ENCODE measurements at places on chromosomes 6 and 20.

GRCh38 chr20:4509825-4510522 lies 211.7 kb upstream of the PRND start:
- no peak for DNase-seq

- DNase-seq = no peak
Observed at GRCh38 chr6:135281227-135281626, 100.1 kb downstream of the MYB start.

DNA sequence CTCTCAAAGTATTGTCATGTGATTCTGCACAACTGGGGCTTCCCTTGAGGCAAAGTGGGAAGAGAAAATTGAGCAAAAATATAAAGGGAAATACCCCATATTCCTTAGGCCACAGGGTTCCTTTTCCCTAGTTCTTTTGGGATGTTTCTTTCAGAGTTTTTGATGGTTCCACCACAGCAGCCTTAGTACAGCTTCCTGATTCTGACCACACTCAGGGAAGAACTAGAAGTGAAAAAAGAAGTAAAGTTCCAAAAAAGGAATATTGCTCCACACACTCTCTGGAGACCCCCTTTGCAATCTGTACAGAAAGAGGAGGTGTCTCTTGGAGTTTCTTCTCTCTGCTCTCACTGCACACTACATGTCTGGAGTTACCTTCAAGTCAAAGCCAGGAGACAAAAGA lies 27.9 kb upstream of the HLA-DQA2 start:
- no peak for DNase-seq

DNA sequence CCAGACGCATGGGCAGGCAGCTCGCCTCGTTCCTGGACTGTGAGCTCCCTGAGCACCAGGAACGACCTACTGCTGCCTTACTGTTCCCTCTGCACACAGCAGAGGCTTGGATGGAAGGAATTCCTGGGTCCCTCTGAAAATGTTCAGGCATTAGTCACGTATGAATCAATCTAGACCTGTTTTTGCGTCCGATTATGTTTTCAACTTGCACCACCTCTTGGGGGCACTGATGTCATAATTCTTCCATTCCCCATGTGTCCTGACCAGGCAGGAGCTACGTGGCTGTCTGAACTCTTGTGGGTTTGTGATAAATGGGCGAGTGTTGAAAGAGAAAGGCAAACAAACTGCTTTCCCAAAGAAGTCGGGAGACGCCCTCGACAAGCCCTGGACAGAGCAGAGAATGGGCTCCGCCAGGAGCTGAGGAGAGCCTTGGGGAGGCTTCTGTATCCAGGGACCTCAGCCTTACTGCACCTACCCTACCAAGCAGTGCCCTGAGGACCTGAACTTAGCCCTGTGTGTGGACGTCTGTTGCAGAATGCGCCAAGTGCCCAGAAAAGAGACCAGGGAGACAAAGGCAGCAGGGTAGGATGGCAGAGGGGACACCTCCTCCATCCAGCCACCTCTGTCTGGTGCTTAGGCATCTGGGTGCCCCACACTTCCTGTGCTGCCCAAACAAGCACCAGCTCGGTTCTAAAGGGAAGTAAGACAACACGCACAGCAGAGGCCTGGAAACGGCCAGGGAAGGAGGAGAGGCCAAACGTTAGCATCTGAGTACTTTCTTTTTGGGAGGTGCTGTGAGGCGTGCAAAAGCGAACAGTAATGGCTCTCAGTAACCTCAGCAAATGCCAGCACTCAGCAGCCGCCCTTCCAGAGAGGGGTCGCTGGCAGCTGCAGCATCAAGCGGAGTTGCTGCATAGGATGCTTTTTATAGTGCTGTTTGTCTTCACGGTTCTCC lies 124.2 kb downstream of the LY86 start:
- DNase-seq = no peak

DNA sequence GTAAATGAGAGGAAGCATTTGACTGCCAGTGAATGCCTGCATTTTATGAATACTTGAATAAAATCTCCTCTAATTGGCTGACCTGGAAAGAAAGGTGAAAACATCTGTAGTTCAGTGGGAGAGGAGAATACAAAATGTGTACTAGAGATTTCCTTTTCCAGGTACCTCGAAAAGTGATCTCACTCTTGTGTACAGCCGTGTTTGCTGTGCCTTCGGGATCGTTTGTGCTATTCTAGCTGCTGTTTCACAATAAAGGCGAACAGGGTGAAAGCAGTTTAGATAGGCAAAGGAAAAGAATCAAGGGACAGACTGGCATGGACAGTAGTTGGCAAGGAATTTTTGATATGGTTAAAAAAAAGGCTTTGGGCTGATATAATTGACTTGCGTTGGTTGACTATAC lies 112.3 kb downstream of the ARID1B start:
- DNase-seq = no peak

GRCh38 chr6:44074439-44074812 lies 52.8 kb downstream of the MRPL14 start:
- DNase-seq = peak; percentile 60

GRCh38 chr6:71402096-71402495 lies 113.5 kb downstream of the OGFRL1 start:
- DNase-seq = no peak

DNA sequence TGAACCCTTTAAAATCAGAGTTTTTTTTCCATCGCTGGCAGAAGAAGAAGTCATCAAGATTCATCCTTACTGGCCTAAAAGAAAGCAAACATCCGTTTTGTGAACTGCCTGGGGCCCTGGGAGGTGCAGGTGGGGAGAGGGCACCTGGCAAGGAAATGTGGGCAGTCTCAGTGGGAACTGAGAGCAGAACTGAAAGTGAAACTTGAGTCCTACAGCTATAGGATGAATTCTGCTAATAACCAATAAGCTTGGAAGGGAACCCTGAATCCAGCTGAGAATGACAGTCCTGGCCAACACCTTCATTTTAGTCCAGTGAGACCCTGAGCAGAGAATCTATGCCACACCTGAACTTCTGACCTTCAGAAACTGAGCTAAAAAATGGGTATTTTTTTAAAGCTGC lies 130.1 kb upstream of the ASCC3 start:
- no peak for DNase-seq

DNA sequence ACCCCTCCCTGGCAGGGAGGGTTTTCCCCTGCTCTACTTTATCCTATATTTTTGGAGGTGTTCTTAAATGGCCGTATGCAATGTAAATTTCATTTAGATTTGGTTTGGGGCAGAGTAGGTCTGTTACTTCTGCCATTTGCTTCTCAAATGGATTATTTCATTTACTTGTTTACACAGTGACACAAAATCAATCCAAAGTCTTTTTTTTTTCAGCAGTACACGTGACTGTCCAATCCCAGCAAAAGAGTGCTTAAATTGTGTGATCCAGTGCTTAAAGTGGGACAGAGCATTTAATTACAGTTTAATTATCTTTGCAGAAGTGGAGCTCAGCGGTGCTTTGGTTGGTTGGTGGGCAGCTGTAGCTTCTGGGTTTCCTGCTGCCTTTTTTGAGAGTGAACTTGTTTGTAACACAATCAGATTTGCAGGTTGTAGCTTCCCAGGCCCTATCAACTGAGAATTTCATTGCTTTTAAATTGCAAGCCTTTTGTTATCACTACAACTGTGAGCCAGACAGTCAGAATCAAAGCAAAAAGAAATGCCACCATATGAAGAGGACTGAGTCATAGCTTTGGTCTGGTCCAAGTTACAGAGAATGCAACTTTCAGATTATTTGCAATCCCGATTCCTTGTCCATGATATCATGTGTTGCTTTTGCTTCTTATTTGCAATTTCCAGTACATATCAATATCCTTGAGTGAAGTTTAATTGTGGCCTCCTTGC lies 216.9 kb downstream of the DOK5 start:
- no peak for DNase-seq

- DNase-seq = no peak
Observed at GRCh38 chr20:1273366-1273765, 7.3 kb downstream of the SNPH start.

DNA sequence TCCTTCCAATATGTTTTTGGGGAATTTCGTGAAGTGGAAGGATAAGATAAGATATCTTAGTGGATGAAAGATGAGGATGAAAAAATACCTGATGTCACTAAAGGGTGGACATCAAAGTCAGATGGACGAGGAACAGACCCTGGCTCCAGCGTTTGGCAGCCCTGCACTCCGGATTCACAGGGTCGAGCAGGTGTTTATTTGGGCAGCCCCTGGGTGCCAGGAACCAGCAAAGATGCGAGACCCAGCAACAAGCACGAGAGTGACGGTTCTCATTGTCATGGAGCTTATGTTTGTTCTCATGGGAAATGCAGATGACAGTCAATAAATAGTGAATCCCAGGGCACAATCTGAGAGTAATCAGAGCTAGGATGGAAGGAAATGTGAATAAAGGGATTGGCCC lies 131.1 kb downstream of the PHACTR3 start:
- DNase-seq = no peak

GRCh38 chr6:137754366-137754765 lies 112.7 kb upstream of the TNFAIP3 start:
- no peak for DNase-seq

DNA sequence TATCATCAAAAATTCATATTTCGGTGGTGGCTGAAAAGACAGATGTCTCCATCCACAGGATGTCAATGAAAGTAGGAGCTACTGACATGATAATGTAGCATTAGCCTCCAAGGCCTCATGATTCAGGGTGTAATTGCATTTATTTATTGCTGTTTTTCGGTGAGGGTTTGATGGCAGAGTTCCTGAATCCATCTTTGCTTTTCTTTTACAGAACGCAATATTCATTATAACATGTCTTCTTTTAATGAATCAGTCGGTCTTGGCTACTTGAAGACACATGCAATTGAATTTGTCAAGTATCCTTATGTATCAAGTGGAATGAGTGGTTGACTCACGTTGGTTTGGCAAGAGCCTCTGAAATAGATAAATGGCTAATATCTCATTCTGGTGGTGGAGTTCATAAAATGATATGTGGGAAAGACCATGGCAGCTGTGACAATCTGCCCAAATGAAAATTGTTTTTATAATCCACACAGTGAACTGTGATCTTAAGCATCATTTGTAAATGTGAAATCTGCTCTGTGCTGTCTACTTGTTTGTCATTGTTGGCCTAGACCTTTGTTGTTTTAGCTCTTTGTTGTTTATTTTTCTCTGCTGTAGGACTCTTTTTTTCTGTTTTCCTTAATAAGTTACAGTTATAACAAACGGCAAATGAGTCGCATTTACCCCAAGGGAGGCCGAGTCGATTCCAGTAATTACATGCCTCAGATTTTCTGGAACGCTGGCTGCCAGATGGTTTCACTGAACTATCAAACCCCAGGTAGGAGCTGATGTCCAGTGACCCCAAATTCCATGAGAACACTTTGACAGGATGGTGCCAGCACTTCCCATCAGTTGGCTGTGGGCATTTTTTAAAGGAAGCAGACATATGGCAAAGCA lies 105.7 kb upstream of the LAMP5 start:
- DNase-seq = no peak

DNA sequence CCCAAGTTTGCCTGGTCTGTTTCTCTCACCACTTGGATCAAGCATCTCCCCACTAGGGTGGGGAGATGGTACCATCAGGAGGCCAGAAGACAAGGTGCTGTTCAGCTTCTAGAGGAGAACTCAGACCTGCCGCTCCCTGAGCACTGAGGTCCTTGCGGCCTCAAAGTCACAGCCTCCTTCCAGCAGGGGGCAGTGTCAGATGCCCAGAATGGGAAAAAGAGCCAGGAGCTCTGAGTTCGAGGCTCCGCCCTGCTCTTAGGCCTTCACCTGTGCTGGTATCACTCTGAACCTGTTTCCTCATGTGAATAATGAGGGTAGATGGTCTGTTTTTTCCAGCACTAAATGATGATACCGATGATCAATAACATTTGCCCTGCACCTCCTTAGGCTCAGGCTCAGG lies 68.7 kb downstream of the TOX2 start:
- no peak for DNase-seq

- no peak for DNase-seq
Observed at GRCh38 chr6:135182071-135183001, 1.2 kb downstream of the MYB start.

- no peak for DNase-seq
Observed at GRCh38 chr6:86937219-86938079, at the start of gene HTR1E. TSS of gene HTR1E (plus strand) at chr6:86937528. CDS start at chr6:87015335, 77,807 bp downstream.

DNA sequence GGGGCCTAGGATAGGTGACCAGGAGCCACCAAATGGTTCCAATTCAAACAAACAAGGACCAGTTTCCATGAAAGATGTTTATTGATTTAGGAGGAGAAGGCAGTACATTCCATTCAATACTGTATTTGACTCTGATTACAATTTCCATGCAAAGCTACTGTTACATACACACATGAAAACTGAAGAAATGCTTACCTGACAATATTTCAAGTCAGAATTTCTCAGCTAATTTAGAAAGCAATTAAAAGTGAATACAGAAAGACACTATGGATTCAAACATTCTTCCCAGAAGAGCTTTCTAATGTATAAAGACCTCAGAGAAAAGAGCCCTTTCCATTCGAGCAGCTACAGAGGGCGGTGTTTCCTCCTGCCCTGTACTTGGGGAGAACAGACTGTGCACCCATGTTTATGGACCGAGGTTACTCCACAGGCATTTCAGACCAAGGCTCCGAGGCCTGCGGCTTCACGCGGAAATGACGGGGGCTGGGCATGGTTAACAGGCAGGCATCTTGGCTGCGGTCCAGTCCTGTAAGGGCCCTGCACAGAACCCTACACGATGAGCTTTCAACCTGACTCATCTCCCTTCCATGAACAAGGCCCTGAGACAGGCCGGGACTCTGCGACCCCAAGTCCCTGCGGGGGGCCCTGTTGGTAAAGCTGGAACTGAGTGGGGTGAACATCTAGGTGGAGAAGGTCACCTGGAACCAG lies 25.7 kb upstream of the TCFL5 start:
- DNase-seq = peak; percentile 32

DNA sequence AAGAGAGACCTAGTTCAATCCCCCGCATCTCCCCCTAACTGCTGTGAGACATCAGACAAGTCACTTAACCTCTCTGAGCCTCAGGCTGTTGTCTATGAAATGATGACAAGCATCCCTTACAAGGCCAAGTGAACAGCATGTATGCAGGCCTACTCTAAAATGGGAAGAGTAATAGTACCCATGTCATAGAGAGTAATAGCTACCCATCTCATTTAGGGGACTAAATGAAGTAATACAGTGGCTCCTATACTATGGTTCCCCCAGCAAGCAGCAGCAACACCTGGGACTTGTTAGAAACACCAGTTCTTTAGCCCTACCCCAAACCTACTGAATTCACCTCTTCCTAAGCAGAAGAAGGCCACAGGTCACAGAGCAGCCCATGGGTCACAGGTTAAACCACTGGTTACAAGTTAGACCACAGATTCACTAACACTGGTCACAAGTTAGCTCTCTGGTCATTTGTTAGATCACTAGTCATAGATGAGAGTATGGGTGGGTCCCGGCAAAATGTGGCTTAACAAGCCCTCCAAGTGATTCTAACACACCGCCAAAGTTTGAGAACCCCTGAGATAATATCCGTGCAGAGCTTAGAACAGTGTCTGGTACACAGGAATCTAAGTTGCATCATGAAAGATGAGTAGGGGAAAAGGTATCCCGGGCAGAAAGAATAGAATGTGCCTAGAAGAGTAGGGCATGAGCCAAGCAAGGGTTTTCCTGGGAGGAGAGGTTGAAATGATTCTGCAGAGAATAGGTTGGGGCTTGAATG lies 1.4 kb downstream of the DEFB124 start:
- DNase-seq = no peak
